ENCODE measurements at places on chromosomes 7 and 10. TPM values are rescaled to one million over a fixed set of nuclear protein-coding genes. Genes with fewer than 3 reads are reported as not detected.

GRCh38 chr7:121042899-121043298 lies 54.4 kb downstream of the CPED1 start:
- no peak for DNase-seq

- DNase-seq: peak; percentile 2
Observed at GRCh38 chr7:27300421-27300820, 57.8 kb downstream of the EVX1 start.

- no peak for DNase-seq
Observed at GRCh38 chr7:84336303-84336702, 141.7 kb upstream of the SEMA3A start.

GRCh38 chr10:119933179-119933578 lies 40.6 kb downstream of the SEC23IP start:
- DNase-seq: peak; percentile 53

- no peak for DNase-seq
Observed at GRCh38 chr10:123278445-123278844, 124.2 kb downstream of the BUB3 start.

DNA sequence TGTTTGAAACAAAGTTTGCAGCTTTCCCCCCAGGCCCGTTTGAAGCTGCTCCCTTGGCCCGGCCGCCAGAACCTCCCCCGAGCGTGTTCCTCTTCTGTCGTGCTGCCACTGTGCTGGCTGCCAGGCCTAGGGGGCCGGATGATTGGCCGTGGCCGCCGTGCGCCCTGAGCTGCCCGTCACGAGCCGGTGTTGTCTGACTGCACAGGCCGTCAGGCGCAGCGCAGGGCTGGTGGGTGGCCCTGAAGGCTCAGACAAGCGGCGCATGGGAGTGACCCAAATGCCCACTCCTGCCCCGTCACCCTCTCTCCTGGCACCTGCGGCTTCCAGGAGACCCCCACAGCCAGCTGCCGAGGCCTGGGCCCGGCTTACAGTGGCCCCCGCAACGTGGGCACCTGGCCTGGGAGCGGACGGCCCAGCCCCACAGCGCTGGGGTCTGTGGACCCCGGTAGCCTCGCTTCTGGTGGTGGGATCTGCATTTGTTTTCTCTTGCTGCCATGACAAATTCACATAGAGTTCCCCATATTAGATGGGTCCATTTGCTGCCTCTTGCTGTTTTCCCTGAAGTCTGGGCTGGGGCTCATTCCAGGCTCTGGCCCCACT lies 13.1 kb downstream of the JAKMIP3 start:
- DNase-seq: no peak

- no peak for DNase-seq
Observed at GRCh38 chr7:80902019-80902418, 16.8 kb downstream of the SEMA3C start.

DNA sequence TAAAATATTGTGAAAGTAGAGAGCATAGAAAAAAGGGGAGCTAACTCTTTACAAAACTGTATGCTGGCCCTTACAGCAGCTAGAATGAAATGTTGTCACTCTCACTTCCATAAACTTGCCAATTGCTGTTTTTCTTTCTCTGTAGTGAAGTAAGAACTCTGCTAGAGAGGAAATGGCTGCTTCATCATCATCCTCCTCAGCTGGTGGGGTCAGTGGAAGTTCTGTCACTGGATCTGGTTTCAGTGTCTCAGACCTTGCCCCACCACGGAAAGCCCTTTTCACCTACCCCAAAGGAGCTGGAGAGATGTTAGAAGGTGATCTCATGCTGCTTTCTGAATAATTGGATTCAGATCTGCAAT lies 7.6 kb upstream of the ASCC1 start:
- peak; percentile 46 for DNase-seq

GRCh38 chr10:117997673-117998072 lies 49.1 kb downstream of the RAB11FIP2 start:
- DNase-seq: no peak

GRCh38 chr7:80505900-80506500 lies 5.9 kb downstream of the GNAT3 start:
- no peak for DNase-seq

DNA sequence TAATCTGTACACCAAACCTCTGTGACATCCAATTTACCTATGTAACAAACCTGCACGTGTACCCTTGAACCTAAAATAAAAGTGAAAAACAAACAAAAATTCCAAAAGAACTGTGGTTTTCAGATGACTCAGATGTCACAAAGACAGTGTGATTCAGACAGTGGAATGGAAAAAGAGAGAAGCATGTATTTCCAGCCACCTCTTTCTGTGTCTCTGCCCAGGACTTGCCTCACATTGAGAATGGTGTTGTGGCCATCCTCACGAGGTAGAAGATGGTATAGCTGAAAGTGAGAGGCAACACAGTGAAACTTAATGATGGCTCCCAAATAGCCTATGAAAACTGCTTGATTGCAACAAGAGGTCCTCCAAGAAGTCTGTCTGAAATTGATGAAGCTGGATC lies 78.0 kb downstream of the ARL5B start:
- no peak for DNase-seq

DNA sequence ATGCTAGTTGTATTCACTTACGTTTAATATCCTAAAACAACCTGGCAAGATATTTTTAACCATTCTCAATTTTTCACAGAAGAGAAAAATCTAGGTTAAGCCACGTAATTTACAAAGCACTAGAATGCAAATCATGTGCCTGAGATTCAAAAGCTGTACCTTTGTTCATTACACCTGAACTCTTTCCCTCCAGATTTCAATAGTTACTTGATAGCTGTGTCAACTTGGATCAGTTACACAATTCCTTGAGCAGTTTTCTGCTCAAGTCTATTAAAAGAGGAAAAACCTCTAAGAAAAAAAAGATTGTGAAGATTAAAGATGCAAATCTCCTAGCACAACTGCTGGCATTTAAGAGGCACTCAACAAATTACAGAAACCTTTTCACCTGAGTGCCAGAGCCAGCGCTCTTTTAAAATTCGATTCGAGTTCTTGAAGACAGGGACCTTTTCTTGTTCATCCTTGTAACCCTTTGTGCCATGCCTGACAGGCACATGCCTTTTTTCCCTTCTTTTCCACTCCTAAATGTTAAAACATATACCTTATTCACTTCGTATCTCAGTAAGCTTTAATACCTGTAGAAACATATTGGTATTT lies 886 bp downstream of the NSUN6 start:
- DNase-seq: peak; percentile 17

DNA sequence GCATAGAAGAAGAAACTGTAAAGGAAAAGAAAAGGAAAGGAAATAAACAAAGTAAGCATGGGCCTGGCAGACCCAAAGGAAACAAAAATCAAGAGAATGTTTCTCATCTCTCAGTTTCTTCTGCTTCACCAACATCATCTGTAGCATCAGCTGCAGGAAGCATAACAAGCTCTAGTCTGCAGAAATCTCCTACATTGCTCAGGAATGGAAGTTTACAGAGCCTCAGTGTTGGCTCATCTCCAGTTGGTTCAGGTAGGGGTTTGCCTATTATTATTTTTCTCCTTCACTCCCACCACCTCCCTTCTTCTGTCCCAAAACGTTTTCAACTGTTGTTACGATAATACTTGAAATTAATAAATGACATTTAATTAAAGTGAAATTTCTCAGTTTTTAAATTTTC lies 139.6 kb downstream of the MLLT10 start:
- peak; percentile 10 for DNase-seq

- DNase-seq: no peak
Observed at GRCh38 chr7:112573302-112574039, 92.7 kb downstream of the LSMEM1 start.

GRCh38 chr7:106721816-106722785 lies 61.1 kb upstream of the CCDC71L start:
- DNase-seq: no peak

GRCh38 chr10:132689721-132690360 lies 96.1 kb downstream of the NKX6-2 start:
- DNase-seq: no peak

DNA sequence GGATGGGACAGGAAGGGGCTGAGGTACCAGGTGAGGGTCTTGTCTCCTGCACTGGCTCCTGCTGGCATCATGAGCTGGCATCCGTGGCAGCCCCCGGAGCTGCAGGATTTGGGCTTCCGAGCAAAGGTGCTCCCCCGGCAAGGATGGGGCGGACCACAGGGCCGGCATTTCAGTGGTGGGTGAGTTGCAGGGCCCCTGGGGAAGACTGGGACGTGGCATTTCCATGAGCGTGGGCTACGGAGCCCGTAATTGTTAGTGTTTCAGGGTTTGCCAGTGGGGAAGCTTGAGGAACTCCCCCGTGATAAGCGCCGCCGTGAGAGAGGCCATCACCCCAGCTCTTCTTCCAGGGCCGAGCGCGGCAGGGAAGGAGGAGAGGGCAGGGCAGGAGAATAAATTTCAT lies 235.6 kb downstream of the MGMT start:
- no peak for DNase-seq

DNA sequence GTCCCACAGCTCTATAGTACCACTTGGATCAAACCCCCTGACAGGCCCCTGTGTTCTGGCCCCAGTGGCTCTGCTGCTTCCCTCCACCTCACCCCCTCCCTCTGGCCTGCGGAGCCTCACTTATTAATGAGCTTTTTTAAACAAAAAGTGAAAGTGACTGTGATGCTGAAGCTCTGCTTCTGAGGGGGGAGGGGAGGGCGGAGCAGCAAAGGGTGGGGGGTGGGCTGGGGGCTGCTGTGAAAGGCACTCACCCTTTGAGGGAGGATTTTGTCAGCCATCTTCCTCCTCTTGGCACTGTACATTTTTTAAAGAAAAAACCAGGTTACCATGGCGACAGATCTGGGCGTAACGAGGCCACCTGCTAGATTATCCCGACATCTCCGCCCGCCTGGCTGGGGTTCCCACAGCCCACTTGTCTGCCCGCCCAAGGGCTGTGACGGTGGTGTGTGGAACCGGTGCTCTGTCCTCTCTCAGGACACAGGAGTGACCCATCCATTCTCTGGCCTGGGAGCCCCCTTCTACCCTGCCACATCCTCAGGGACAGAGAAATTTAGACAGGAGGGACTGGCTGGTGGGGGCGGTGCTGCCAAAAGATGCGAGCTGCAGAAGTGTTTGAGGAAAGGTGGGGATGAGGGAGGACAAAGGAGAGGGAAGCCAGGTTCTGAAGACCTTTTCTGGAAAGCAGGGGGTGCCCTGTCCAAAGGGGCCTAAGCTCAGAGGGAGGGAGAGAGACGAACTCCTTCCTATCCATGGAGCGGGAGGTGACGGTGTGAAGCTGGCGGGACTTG lies 4.9 kb downstream of the SMARCD3 start:
- peak; percentile 21 for DNase-seq

DNA sequence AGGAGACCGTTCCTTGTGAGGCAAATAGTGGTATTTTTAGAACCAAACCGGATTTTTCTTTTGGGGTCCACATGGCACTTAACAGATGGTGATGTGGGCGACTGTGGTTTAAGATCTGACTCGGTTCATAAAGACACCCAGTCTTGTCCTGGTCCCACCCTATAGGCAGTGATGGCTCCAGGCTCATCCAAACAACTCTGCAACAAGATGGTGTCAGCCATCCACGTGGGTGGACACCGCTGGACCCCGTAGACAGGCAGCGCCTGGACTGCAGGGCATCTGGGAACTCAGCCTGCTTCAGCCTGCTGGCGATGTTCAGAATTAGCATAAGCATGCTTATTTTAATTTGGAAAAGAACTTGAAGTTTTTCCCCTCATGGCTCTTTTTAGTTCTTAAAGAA lies 258.4 kb upstream of the FZD1 start:
- DNase-seq: no peak

DNA sequence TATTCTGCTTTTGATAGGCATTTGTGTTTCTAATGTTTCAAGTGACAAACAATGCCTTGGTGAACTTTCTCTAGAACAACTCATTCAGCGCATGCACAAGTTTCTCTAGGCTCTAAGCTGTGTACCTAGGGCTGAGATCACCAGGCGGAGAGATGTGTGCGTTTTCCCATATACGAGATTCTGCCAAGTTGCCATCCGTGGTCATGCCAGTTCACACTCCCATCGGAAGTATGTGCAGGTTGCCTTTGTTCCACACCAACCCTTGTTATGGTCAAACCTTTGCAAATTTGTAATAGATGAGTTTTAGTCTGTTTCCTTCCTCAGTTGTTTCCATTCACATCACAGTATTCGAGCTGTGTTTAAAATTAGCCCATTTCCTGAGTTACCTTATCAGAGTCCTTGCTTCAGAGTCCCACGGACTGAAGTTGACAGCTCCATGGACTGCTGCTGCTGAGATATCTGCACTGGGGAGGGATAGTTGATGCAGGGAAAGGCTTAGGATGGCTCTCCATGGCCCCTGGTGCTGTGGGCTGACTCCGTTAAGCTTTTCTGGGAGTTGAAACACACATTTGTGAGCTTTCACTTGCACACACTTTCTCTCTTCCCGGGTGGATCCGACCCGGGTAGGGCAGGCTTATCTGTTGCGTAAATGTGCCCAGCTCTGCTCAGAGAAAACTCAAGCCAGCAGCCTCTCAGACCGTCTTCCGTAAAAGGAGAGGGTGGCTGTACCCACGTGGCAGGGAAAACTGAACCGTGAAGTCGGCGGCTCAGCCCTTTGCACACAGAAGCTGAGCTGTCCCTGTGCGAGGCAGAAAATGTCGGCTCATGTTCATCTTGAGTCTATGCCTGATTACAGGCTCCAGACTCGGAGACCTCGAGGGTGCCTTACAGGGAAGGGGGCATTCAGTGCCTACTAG lies 49.4 kb downstream of the HK1 start:
- DNase-seq: peak; percentile 79

DNA sequence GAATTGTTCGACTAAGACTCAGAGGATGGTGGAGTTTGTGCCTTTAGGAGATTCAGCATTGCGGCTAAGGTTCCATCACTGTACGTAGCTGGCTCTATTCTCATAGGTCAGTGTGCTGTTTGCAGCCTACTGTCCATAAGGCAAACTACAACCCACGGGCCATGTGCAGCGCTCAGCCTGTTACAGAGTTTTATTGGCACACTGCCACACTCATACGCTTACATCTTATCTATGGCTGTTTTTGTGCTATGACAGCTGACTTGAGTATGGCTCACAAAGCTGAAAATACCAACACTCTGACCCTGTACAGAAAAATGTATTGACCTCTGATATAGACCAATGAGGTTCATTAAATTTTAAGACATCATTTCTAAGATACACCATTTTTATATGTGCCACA lies 114.5 kb downstream of the ARID5B start:
- DNase-seq: peak; percentile 25

GRCh38 chr10:35934642-35934995 lies 292.5 kb upstream of the FZD8 start:
- DNase-seq: no peak

Gene KIAA1217
- total RNA-seq: 7.5 TPM

Gene ADAM12
- 0.68 TPM for total RNA-seq

Gene AOAH
- not detected for total RNA-seq

Gene FRMD4A
- 51.8 TPM for total RNA-seq

Gene SERPINE1
- total RNA-seq: 399 TPM

Gene UNCX
- not detected for total RNA-seq

Gene GPC2
- 4.4 TPM for total RNA-seq

Gene NPSR1
- not detected for total RNA-seq

Gene VGF
- total RNA-seq: not detected

All from dermis blood vessel endothelial cell (primary cell).